RKO (cell line): ENCODE measurements at places on chromosomes 13 and 19.

GRCh38 chr13:28581451-28581850, 77.5 kb upstream of the POMP start:
- DNase-seq: no peak

- peak; percentile 84 for DNase-seq
These were observed 589 bp downstream of the ZBTB45 start for GRCh38 chr19:58519087-58519354.

DNA sequence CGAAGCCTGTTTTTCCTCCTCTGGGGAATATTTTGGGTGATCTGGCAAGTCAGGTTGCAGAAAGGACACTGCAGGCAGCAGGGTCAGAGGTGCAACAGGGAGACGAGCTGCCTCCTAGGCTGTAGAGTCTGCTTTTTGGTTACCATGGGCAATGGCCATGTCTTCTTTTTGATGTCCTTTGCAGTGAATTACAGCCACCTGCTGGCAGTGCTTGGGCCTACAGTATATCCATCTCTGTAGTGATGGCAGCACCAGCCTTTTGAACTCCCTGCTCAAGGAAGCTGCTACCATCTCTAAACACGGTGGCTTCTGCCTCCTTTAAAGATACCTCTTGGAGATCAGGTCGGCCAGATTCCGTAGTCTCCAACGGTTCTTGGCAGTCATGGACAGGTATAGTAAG, 73.9 kb downstream of the WTIP start:
- DNase-seq: peak; percentile 35

- no peak for DNase-seq
These were observed 964 bp downstream of the PCDH17 start for GRCh38 chr13:57632276-57633140.

GRCh38 chr13:99909836-99910619, 61.5 kb downstream of the ZIC5 start:
- DNase-seq: no peak

- no peak for DNase-seq
These were observed 1015.7 kb downstream of the EFNB2 start for GRCh38 chr13:105519771-105520170.

GRCh38 chr19:7871437-7872305, 2.5 kb downstream of the PRR36 start:
- DNase-seq: peak; percentile 90

- no peak for DNase-seq
These were observed 1454.8 kb upstream of the SPRY2 start for GRCh38 chr13:81795710-81796109.

DNA sequence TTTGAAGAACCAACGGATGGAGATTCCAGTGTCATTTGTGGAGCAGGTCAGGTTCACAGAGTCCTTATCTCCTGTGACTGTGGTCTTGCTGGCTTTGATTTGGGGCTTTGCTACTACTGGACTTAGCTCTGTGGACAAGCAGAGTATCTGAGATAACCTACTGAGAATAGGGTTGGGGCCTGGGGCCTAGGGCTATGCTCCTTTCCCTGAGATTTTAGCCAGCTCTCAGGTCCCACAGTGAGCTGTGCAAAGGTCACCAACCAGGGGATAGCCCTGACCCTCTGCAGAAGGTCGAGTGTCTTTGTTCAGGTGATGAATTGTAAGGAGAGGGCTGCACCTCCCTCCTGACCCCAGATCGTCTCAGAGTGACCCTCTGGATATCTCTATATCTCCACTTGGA, 9.2 kb downstream of the CEACAM1 start:
- DNase-seq: no peak

DNA sequence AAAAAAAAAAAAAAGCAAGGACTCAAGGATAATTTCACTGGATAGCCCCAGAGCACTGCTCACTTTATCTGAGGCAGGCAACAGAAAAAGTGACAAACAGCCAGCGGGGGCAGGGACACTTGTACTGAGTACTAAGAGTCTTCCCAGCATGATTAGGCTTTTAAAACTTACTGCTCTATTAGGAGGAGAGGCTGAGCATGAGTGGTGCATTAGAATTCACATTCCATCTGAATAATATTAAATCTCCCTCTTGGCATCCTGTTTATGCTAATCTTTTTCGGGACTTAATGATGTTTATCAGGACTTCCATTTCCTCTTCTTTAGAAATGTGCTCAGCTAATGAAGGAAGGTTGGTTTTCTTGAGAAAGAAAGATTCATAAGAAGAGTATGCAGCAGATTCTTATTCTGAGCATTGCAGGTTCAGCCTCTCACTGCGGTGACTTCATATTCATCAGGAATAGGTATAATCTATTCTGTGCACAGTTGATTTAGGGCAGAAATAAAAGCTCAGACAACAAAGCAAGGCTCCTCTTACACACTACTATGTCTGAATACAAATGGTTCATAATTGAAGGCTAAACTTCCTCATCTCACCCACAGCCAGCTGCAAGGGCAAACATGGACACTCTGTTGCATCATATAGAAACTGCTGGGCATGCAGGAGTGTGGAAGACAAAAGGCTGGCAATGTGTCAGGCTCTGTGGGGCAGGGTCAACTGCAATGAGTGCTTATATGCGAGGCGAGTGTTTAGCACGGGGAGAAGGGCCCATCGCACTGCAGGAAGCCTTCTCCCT, 107.0 kb downstream of the KL start:
- DNase-seq: no peak

DNA sequence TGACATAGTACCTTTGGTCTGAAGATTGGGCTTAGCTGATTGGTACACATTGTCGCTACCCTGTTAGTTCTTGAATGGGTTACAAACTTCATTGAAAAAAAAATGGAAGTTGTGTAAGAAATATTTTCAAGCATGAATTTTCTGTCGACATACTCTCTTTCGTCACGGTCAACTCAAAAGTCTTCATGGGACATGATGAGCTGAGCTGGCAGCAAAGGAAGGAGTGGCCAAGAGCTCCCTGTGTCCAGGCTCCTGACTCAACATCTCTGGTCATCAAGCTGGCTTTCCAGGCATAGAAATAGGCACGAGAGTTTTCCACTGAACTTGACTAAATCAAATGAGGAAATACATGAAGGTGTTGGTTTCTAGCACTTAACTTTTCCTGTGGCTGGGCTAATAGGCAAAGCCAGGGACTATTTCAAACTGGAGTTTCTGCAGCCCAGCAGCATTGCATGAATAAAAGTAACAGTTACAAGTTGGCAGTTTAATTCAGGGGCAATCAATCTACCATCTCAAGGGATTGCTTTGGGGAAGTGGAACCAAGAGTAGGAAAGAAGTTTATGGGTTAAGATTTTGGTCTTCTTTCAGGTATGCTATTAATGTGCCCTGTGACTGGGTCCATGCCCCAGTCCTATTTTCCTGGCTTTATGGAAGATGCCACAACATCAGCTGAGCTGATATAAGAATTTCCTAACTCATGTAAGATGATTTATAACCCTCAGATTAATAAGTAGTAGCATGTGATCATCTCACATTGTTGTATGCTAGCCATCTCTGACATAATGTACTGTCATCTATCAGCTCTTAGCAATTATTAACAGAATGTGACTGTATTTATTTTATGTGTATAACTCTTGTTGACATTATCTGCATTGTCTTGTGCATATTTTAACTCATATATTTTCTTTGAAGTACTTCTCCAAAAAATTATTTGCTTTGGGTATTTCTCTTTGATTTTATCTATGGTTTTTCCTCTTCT, 385.8 kb downstream of the DLEU7 start:
- DNase-seq: no peak

DNA sequence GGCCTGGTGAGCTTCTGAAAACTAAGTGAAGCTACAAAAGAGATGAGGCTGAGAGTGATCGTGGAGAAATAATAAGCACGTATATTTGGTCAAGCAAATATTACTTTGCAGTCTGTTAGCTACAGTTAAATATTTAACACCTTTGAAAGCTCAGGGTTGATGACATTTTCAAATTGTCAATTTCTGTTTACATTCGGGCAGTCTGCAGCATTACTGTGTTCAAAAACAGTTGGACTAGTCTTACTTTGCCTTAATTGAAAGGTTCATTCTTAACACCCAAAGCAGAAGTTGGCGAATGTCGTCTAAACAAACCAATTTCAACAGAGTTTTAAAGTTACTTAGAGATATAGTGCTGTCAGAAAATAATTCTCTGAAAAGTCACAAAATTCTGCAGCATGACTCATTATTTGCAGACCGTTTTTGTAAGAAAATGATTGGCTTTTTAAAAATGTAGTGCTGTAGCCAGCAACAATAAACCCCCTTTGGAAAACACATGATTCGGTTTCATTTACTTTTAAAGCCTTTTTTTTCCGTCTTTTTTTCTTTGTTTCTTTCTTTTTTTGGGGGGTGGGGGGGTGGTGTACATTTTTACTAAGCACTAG, 549.0 kb downstream of the GPC6 start:
- peak; percentile 28 for DNase-seq
